Naive B cell (primary cell): ENCODE measurements at places on chromosomes 2 and 18. TPM values are rescaled to one million over a fixed set of nuclear protein-coding genes. Genes with fewer than 3 reads are reported as not detected.

Gene SERPINB4
- not detected for polyA plus RNA-seq

Gene MTIF2
- polyA plus RNA-seq, result 14.5 TPM

Gene BCL2L11
- 24.7 TPM for polyA plus RNA-seq

Gene IL1B
- 0.37 TPM for polyA plus RNA-seq

Gene SPTBN1
- 72.6 TPM for polyA plus RNA-seq

Gene UGT1A8
- polyA plus RNA-seq, result not detected

Gene REG3G
- not detected for polyA plus RNA-seq

Gene ONECUT2
- not detected for polyA plus RNA-seq

DNA sequence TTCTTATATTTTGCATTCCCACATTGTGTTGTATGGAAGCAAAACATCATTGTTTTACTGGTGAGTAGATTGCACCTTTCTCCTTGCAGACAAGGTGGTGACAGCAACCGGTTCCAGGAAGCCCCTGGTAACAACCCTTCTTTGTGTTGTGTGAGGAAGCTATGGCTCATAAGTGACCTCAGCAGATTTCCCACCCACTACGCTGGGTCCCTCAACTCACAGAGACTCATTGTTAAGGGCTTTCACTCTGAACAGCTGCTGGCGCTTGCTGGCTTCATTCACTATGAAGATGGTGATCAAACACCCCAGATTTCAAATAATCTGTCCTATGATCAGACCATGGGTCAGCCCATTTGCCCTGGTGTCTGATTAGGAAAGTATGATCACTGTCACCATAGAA, 53.4 kb downstream of the WIPF1 start:
- no peak overlapping the region for H3K27ac ChIP-seq
- H3K36me3 ChIP-seq, result no peaks in the 10 kb centered on the region
- no peak for DNase-seq
- H3K27me3 ChIP-seq, result no peaks in the 10 kb centered on the region
- H3K4me3 ChIP-seq, result no peak overlapping the region

- DNase-seq, result peak; percentile 31
- H3K36me3 ChIP-seq, result no peaks in the 10 kb centered on the region
- H3K27ac ChIP-seq, result peak overlapping the region; percentile 3
- peaks cover 44% of the 10 kb centered on the region for H3K4me1 ChIP-seq
Measured at GRCh38 chr2:62145478-62146100, 50.3 kb upstream of the B3GNT2 start.

- H3K4me3 ChIP-seq, result no peak overlapping the region
- peaks cover 38% of the 10 kb centered on the region for H3K36me3 ChIP-seq
- DNase-seq, result no peak
- H3K27ac ChIP-seq, result no peak overlapping the region
- H3K27me3 ChIP-seq, result no peaks in the 10 kb centered on the region
Measured at GRCh38 chr2:72713857-72714256, 112.0 kb downstream of the EXOC6B start.

DNA sequence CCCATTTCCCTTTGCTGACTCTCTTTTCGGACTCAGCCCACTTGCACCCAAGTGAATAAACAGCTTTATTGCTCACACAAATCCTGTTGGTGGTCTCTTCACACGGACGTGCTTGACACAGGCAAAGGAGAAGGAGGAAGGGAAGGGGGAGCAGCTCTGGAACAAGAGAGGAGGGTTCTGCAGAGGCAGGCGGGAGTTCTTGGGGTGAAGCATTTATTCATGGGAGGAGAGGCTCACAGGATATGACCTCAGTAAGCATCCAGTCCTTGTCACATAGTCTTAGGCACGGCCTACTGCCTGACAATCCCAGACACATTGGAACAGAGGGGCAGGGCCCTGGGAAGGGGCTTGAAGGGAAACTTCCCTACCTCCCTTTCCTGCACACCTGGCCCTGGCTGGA, 171.7 kb upstream of the HS6ST1 start:
- H3K36me3 ChIP-seq, result peaks cover 15% of the 10 kb centered on the region
- H3K4me3 ChIP-seq, result no peak overlapping the region
- H3K27me3 ChIP-seq, result peaks cover 7% of the 10 kb centered on the region
- H3K4me1 ChIP-seq, result peaks cover 7% of the 10 kb centered on the region

GRCh38 chr2:170743530-170744239, 26.5 kb upstream of the ERICH2 start:
- H3K27me3 ChIP-seq, result peaks cover 22% of the 10 kb centered on the region
- H3K27ac ChIP-seq, result no peak overlapping the region
- DNase-seq, result no peak
- H3K4me3 ChIP-seq, result no peak overlapping the region
- no peaks in the 10 kb centered on the region for H3K4me1 ChIP-seq
- H3K36me3 ChIP-seq, result no peaks in the 10 kb centered on the region

- H3K36me3 ChIP-seq, result peaks cover 9% of the 10 kb centered on the region
- no peak for DNase-seq
- no peak overlapping the region for H3K4me3 ChIP-seq
Measured at GRCh38 chr2:96514521-96514920, 9.4 kb upstream of the NEURL3 start.

DNA sequence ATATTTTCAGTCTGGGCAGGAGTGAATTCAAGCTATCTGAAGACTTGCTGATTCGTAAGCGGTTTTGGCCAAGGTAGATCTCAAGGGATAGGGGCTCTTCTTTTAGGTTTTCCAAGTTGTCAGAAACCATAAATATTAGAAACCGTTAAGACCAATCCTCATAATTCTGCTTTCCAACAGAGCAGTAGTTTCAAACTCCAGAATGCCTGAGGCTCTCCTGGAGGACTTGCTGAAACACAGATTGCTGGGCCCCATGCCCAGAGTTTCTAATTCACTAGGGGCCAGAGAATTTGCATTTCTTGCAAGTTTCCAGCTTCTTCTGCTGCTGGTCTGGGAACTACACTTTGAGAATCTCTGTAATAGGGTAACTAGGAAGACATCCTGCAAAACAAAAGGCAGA, 1855.7 kb upstream of the CELF4 start:
- no peak overlapping the region for H3K4me3 ChIP-seq
- H3K4me1 ChIP-seq, result no peaks in the 10 kb centered on the region
- DNase-seq, result no peak
- H3K36me3 ChIP-seq, result no peaks in the 10 kb centered on the region
- H3K27me3 ChIP-seq, result no peaks in the 10 kb centered on the region
- H3K27ac ChIP-seq, result no peak overlapping the region

- H3K27me3 ChIP-seq, result peaks cover 24% of the 10 kb centered on the region
- H3K27ac ChIP-seq, result no peak overlapping the region
Measured at GRCh38 chr2:239884875-239885274, 140.3 kb downstream of the NDUFA10 start.

- no peak for DNase-seq
- peaks cover 19% of the 10 kb centered on the region for H3K36me3 ChIP-seq
- H3K27me3 ChIP-seq, result peaks cover 39% of the 10 kb centered on the region
- H3K4me3 ChIP-seq, result no peak overlapping the region
- H3K4me1 ChIP-seq, result no peaks in the 10 kb centered on the region
Measured at GRCh38 chr2:112996635-112997034, 8.6 kb upstream of the IL36A start.

DNA sequence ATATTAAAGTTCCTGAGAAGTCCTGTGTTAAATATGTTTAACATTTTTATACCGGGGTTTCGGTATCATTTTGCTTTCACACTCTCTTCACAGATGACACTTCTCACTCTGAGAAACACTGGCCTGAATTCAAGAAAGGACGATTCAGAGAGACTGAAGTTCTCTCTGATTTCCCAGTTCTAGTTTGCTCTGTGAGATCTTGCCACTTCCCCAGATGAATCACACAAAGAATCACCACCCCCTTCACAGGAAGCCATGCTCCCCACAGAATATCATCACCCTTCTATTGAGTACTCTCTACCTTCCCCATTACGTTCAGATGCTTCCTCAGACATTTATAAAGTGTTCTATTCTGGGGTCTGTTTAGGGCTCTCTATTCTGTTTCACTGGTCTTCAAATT, 16.1 kb upstream of the CD207 start:
- H3K27ac ChIP-seq, result no peak overlapping the region
- no peaks in the 10 kb centered on the region for H3K4me1 ChIP-seq
- no peaks in the 10 kb centered on the region for H3K36me3 ChIP-seq
- no peak for DNase-seq
- H3K27me3 ChIP-seq, result peaks cover 5% of the 10 kb centered on the region

DNA sequence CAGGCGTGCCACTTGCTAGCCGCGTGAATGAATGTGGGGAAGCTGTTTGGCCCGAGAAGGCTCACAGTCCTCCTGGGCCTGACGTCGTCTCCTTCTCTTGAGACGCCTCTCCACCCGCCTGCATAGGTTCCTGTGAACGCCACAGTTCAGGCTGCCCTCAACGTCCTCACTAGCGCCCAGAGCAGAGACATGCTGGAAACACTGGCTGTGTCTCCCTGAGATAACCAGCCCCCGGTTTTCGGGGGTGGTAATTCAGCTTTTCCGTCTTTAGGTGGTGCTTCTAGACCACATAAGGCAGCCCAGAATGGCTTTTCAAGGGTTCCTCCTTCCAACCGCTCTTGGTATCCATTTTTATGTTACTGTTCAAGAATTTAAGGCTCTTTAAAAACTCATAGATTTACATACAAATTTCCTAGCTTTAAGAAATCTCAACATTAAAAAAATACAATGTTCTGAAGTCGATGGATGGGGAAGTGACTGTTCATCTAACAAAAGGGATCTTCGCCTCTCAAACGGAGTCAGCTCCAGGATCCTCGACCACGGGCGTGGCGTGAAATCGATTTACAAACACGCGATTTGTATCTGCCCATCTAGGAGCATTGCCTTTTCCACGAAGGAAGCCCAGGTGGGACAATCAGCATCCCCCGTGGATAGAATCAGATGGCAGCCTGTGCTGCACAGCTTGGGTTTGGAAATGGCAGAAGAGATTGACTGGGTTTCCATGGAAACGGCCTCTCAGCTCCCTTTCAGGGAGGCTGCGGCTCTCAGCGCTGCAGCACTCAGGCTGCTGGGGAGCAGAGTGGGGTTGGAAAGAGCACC, 110.6 kb upstream of the PXDN start:
- H3K4me3 ChIP-seq, result peak overlapping the region; percentile 32
- DNase-seq, result peak; percentile 14
- H3K36me3 ChIP-seq, result no peaks in the 10 kb centered on the region

DNA sequence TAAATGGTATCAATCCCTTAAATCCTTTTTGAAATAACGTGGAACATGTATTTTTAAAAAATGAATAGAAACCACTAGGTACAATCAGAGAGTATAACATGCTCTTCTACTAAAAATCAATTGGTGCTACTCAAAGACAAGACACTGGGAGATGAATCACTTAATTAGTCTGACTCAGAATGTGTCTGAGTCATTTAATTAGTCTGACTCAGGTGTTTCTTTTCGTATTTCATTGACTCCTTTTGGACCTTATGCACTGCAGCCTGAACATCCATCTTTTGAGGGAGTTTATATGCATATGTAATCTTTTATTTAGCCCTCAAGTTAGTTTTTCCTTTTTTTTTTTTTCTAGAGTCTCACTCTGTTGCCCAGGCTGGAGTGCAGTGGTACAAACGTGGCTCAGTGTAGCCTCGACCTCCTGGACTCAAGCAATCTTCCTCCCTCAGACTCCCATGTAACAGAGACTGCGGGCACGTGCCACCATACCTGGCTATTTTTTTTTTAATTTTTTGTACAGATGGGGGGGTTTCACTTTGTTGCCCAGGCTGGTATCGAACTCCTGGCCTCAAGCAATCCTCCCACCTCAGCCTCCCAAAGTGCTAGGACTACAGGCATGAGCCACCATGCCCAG, 26.5 kb downstream of the PPP4R3B start:
- peaks cover 6% of the 10 kb centered on the region for H3K4me1 ChIP-seq
- H3K27ac ChIP-seq, result no peak overlapping the region
- H3K27me3 ChIP-seq, result no peaks in the 10 kb centered on the region
- H3K36me3 ChIP-seq, result no peaks in the 10 kb centered on the region

DNA sequence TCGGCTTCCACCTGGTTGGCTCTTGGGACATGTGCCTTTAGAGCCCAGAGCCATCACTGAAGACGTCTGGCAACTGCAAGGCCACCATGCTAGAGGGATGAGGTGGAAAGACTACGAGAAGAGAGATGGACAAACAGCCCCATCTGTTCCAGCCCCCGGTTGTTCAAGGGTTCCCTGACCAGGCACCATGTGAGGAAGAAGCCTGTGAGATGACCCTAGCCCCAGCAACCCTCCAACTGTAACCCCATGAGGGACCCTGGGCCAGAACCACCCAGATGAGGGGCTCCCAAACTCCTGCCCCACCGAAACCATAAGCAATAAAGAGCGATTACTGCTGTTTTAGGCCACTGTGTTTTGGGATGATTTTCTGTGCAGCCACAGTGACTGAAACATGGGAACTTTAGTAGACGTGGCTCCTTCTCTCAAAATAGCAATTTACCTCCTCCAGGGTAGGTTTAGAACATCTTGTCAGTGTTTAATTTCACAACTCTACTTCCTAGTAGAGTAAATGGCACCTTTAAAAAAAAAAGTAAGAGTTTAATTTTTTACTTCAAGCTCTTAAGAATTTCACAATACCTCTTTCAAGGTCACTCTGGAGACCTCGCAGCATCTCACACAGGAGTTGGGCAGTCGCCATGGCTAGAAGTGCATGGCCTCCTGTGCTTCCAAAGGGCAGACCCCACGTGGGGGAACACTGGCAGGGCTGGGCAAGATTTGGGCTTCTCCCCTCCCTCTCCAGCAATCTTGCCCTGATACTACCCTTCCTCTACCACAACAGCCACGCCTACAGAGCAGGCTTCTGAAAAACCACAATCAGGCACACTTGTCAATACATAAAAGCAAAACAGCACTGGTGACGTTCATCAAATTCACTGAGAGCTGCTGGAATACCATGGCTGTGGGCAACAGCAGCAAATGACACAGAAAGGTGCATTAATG, 48.8 kb downstream of the TMEM163 start:
- peak; percentile 33 for DNase-seq
- H3K27me3 ChIP-seq, result peaks cover 30% of the 10 kb centered on the region
- H3K4me1 ChIP-seq, result peaks cover 37% of the 10 kb centered on the region

DNA sequence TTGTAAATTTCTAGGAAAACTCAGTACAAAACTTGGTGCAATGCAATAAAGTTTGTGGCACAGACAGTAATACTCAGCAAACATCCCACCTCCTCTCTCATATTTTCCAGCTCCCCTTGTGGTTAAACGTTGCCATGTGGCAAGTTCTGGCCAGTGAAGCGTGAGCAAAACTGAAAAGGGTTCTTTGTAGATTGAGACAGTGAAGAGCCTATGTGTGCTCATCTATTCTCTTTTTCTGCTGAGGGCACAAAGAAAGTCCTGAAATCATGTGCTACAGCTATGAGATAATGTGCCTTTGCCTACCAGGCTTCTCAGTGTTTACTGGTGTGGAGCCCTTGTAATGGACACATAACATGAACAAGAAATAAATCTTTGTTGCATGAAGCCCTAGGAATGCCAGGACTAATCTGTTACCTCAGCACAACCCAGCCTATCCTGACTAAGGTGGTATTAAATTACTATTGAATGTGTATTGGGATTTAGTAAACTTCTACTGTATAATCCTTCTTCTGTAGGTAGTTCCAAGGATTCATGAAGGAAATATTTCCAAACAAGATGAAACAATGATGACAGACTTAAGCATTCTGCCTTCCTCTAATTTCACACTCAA, 13.0 kb upstream of the TYMS start:
- no peaks in the 10 kb centered on the region for H3K36me3 ChIP-seq
- DNase-seq, result no peak
- no peak overlapping the region for H3K4me3 ChIP-seq
- H3K4me1 ChIP-seq, result no peaks in the 10 kb centered on the region
- H3K27me3 ChIP-seq, result no peaks in the 10 kb centered on the region

GRCh38 chr2:173652767-173653431, 298.2 kb downstream of the CDCA7 start:
- H3K27me3 ChIP-seq, result peaks cover 16% of the 10 kb centered on the region
- no peaks in the 10 kb centered on the region for H3K4me1 ChIP-seq
- H3K4me3 ChIP-seq, result no peak overlapping the region
- DNase-seq, result no peak
- H3K27ac ChIP-seq, result no peak overlapping the region
